Activated CD4-positive, alpha-beta T cell treated with anti-CD3 and anti-CD28 coated beads, Interleukin-2, Interleukin-4, amounts not matched to agents 100 ng/mL and 50 ng/mL, durations not matched to agents 16 hours and 8 hours (primary cell): ENCODE measurements at places on chromosomes 3 and 15.

DNA sequence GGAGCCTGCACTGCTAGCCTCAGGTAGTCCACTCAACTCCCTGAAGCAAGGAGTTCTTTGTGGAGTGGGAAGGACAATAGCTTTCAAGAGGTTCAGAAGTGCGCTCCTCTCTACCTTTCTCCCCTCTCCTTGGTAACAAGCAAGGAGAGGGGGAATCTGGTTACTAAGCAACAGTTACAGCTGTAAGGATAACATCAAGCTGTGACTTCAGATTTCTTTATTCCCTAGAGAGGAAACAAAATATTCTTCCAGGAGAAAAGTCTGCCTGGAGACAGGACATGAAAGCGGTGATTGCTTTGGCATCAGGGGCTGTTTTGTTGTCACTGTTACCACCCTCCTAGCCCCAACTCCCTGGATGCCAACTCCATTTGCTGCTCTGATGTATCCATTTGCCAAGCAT, 70.4 kb downstream of the TRANK1 start:
- no peak for DNase-seq

DNA sequence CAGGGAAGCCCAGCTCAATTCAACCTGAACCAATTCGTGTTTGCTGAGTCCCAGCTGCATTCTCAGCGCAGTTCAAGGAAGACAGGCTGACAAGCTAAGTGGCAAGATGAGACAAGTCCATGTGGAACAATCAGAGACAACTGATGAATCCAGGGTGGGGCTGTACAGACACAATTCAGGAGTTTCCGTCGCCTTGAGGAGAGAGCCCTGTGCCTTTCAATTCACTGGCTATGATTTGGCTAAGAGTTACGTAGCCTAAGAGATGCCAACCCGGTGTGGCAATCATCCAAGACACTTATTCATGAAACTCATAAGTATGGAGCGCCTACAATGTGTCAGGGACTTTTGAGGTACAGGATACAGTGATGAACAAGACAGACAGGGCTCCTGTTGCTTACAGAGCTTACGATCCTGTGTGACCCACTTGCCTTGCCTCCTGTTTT, 15.5 kb upstream of the ZBED2 start:
- DNase-seq, result peak; percentile 48

DNA sequence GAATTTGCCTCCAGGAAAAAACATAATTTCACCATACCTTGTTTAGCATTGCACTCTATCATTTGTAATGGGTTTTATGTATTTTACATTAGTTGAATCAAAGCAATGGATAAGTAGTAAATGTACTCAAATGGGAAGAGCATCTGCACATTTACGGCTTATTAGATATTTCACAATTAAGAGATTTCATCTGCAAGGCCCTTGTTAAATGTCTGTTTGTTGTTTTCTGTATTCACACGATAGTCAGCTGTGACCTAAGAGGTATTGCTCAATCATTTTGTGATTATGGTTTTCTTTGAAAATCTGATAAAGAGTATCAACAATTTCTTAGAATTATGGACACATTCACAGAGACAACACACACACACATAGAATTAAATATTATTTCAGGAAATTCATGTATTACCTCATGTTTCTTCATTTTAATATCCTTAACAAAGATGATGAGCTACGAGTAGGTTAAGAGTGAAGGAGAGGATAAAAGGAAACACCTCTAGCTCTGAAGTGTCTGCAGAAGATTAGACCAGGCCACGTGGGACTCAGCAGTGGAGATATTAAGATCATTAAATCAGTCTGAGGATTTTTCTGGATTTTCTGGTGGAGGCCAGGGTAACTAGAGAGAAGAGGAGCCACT, 121.9 kb upstream of the POU1F1 start:
- DNase-seq, result no peak

- DNase-seq, result peak; percentile 74
Measured at GRCh38 chr15:90376789-90377188, 11.3 kb upstream of the IQGAP1 start.

GRCh38 chr3:149221783-149222517, at the start of gene CP:
TSS of gene CP (minus strand) at chr3:149221829. CDS start at chr3:149221792, 37 bp downstream.
- DNase-seq, result no peak

DNA sequence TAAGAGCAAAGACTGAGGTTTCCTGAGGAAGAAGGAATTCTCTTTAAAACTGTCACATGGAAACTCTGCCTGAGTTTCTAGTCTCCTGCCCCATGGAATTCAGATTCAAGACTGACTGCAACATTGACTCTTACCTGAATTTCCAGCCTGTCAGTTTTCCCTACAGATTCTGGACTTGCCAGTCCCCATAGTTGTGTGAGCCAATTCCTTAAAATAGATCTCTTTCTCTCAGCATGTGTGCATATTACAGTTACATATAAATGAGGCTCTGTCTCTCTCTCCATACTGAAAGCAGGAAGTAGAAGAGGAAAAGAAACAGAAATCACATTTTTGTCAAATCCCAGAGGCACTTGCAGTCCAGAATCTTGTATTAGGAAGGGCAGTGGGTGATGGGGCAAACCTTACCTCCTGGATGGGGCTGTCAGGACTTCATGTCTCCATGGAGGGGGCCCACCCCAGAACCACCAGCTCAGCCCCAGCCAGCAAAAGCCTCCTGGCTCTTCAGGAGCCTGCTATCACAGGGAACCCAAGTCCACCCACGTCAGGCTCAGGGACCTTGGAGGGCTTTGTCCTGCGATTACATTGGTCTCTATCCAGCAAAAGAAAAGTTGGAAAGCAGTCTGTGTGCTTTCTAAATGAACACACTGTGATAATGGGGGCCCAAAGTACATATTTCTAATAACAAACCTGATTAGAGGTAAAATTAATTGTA, 18.8 kb upstream of the GOLGA8J start:
- no peak for DNase-seq

DNA sequence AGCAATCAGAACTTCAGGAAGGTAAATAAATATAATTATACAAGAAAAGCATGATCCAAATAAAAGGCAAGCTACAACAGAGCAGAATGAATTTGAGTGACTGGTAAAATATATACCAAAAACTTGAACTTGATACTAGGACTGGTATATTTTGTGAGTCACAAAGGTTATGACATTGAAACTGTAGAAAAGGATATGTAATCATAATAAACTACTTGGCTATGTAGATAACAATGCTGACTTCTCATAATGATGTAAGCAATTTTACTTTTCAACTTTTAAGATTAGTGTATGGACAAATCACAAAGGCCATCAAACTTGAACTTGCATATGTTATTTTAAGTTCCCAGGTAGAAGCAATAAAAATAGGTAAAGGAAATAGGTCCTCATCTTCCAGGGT, 384.5 kb upstream of the NECTIN3 start:
- DNase-seq, result no peak

DNA sequence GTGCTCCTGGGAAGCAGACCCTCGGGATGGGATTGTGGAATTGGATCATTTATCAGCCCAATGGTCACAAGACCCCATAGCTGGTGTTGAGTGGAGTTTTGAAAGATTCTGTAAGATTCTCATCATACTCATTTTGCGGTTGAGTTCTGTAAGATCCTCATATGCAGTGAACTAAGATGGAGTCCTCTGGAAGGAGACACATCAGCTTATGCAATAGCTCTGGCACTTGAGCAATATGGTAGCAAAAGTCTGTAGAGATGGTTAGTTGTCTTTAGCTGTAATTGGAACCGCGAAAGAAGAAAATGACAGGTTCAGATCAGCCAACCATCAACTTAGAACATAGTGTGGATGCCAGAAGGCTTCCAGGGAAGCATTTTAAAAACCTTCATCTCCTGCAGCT, 184.5 kb upstream of the TSC22D2 start:
- no peak for DNase-seq

DNA sequence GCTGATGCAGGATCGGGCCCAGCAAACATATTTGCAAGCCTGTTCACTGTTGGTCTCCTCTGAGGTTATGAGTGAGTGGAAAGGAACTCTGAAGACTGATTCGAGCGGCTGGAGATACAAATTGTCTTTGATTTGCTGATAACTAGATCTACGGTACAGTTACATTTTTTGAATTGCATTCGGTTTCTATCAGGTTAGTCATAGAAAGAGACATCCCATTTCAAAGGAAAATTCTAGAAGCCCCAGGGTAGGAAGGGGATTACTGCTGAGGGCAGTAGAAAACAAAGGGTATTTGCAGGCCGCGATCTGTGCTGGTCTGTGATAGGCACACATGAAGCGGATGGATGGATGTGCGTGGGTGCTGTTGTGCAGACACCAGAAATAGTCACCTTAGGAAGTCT, 228.4 kb downstream of the ITPR1 start:
- no peak for DNase-seq

GRCh38 chr15:98900356-98900755, 107.2 kb downstream of the PGPEP1L start:
- DNase-seq, result no peak

DNA sequence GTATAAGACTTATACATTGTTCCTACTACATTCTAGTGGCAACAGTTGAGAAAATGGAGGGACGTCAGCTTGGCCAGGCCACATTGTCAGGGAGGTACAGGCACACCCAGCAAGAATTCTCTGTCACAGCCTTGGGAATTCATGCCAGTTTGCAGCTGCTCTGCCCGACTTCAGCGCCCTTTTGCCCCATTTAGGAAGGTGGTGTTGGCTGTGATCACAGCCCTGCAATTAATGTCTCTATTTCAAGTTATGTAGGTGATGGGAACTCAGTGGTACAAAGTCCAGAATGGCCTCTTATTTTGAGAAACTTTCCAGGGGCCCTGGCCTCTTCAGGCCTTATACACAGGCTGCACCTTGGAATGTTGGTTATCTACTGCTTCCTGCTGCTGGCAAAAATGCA, 26.7 kb downstream of the AMOTL2 start:
- DNase-seq, result no peak

- DNase-seq, result no peak
Measured at GRCh38 chr3:172786036-172786435, 35.5 kb downstream of the ECT2 start.

- no peak for DNase-seq
Measured at GRCh38 chr3:24270204-24270691, 224.4 kb downstream of the THRB start.

DNA sequence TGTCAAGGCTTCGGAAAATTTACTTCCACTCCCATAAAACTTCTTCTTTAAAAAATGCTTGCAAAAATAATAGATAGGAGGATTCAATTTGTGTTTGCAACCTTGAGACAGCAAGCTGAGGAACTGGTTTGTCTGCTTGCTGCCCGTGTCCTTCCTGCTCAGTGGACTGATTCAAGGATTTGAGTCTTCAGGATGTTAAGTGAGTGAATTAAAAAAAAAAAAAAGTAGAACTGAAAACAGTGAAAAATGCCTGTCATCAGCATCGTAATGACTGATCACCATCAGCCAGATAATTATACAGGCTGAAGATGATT, 453.7 kb downstream of the FGF12 start:
- DNase-seq, result no peak

- DNase-seq, result no peak
Measured at GRCh38 chr3:157360044-157360443, 76.6 kb upstream of the PTX3 start.

GRCh38 chr3:53577506-53577905, 83.1 kb downstream of the CACNA1D start:
- DNase-seq, result no peak
